ENCODE measurements at places on chromosomes 6 and 20.
A peak's percentile ranks its signal among the peaks of the same experiment; 100 is the strongest.

DNA sequence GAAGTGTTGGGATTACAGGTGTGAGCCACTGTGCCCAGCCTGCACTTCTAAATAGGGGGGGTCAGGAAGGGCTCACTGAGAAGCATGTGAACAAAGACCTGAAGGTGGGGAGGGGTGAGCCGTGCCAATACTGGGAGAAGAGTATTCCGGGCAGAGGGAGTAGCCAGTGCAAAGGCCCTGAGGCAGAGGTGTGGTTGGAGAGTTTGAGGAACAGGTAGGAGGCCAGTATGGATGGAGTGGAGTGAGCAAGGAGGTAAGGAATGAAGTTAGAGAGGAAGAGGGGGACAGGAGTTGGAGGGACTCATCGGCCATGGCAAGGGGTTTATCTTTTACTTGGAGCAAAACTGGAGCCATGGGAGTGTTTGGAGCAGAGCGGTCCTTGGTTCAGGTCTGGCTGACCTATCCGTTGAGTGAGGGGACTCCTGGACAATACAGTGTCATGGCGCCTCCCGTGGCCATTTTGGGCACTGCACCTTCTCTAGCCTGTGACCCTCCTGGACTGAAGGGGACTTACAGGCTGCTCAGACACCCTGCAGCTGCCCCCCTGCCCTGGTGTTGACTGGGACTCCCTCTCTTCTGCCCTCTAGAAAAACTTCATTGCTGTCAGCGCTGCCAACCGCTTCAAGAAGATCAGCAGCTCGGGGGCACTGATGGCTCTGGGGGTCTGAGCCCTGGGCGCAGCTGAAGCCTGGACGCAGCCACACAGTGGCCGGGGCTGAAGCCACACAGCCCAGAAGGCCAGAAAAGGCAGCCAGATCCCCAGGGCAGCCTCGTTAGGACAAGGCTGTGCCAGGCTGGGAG lies 12.1 kb downstream of the FOXS1 start:
- H3K27me3 ChIP-seq, result no peaks in the 10 kb centered on the region
- peak overlapping the region; percentile 9 for H3K27ac ChIP-seq
- no peak for DNase-seq
- H3K36me3 ChIP-seq, result no peaks in the 10 kb centered on the region

DNA sequence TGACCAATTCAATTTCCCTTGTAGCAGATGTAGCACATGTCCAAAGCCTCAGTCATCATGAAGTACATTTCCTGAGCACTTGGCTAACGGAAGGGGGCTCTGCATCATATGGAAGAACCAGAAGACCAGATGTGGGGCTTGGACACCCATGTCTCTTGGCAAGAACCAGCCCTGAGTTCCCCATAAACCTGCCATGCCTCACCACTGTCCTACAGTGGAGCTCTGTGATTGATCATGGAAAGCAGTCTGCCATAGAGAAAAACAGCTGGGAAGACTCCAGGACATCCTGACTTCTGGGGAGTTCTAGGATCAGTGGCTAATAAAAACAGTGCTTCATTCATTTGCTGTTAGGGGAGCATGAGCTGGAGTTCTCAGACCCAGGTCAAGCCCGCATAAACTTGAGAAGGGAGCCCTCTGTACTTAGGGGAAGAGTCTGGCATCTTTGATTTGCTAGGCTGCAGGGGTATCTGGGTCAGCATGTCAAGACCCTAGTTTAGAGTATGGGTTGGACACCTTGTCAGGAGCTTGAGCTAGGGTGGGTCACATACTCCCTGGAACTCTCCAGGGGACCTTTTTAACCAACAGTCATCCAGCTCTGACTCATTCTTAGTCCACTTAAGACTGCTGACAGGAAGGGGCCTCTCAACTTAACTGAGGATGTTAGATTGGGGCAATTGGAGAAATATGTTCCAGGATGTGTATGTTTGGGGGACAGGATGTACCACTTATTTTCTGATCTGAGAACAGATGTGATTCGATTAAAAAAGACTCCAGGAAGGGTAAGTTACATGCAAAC lies 26.3 kb upstream of the TRAM2 start:
- no peaks in the 10 kb centered on the region for H3K27me3 ChIP-seq
- H3K36me3 ChIP-seq, result no peaks in the 10 kb centered on the region
- no peak overlapping the region for H3K4me3 ChIP-seq
- no peaks in the 10 kb centered on the region for H3K4me1 ChIP-seq

DNA sequence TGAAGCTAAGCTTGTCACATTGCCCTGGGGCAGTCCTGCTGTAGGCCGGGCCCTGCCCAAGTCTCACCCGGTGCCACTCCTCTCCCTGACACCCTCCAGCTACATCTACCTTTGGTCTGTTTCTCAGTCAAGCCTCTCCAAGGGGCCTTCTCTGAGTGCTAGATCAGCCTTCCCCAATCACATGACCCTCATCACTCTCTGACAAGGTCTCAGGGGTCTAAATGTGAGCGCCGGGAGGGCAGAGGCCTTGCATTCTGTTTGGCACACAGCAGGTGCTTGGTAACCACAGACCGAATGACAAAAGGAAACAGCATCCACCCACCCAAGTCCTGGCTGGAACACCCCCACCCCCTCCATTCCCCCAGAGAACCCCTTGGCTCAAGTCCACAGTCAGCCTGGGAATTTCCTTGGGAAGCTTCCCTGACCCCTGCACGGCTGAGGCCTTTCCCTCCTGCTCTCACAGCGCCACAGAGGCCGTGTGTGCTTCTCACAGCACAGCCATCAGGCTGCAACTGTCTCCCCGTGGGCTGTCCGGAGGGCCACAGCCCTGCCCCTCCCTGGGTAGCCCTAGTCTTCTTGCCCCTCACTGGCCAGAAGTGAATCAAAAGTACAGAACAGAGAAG lies 32.9 kb downstream of the PKIG start:
- H3K4me3 ChIP-seq, result no peak overlapping the region
- H3K4me1 ChIP-seq, result peaks cover 32% of the 10 kb centered on the region
- peak overlapping the region; percentile 78 for H3K27ac ChIP-seq
- peaks cover 27% of the 10 kb centered on the region for H3K36me3 ChIP-seq
- DNase-seq, result no peak

- H3K36me3 ChIP-seq, result no peaks in the 10 kb centered on the region
- H3K27me3 ChIP-seq, result no peaks in the 10 kb centered on the region
- DNase-seq, result no peak
- H3K27ac ChIP-seq, result no peak overlapping the region
These were observed 486.5 kb downstream of the RFPL4B start for GRCh38 chr6:112833581-112834131.

DNA sequence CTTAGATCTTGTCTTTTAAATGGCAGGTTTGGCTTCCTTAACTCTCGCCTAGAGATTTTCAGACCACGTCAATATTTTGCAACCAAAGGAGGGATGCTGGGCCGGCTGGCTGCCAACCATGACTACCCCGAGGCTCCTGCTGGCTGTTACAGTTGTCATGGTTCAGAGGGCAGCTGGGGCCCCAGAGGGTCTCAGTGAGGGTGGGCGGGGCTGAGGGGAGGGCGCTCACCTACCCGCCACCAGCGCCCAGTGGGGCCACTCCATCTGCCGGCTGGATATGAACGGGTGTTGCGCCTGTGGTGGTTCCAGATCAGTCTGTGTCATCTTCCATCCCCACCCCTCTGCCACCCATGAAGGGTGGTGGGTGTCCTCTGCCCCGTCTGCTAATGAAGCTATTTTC lies 12.3 kb downstream of the GPR31 start:
- no peaks in the 10 kb centered on the region for H3K27me3 ChIP-seq
- H3K4me1 ChIP-seq, result no peaks in the 10 kb centered on the region
- H3K4me3 ChIP-seq, result no peak overlapping the region

GRCh38 chr6:78268591-78269452 lies 598.5 kb upstream of the IRAK1BP1 start:
- DNase-seq, result no peak
- H3K27ac ChIP-seq, result no peak overlapping the region
- H3K4me1 ChIP-seq, result no peaks in the 10 kb centered on the region
- no peaks in the 10 kb centered on the region for H3K27me3 ChIP-seq
- H3K4me3 ChIP-seq, result no peak overlapping the region

DNA sequence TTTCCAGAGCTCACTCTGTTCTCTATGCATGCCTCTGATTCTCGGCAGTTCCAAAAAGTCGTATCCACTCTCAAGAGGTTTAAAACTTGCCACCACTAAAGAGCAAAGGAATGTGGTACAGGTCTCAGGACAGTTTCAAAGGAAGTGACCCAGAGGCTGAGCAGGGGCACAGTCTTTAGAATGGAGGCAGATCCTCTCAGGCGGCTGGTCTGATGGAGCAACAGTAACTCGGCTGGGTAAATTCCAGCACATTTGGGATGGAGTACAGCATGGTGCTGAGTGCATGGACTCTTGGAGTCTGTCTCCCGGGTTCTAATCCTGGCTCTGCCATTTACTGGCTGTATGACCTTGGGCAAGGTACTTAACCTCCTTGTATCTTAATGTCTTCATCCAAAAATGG lies 88.1 kb upstream of the BACH2 start:
- DNase-seq, result no peak
- no peaks in the 10 kb centered on the region for H3K36me3 ChIP-seq
- no peaks in the 10 kb centered on the region for H3K4me1 ChIP-seq
- peak overlapping the region; percentile 71 for H3K27ac ChIP-seq
- H3K4me3 ChIP-seq, result peak overlapping the region; percentile 13

DNA sequence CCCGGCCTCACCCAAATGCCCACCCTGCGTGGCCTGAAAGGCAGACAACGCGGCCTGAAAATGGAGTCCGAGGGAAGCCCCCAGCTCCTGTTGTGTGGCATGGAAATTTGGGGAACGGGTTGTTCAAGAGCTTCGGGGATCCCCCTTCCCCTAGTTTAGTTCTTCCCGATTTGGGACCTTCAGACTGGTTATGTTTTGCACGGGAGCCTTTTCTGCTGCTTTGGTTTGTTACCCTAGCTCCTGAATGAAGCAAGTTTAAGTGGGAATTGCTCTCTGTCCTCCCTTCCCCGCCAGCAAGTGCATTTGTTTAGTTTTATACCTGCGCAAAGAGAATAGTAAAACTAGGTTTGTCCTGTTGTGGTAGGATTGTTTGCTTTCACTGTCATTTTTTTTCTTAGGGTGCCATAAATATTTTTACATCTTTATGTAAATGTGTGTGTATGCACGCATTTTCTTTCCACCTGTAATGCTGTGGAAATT lies 604 bp downstream of the SH3BGRL2 start:
- H3K27ac ChIP-seq, result no peak overlapping the region
- no peaks in the 10 kb centered on the region for H3K36me3 ChIP-seq
- H3K27me3 ChIP-seq, result no peaks in the 10 kb centered on the region
- H3K4me1 ChIP-seq, result peaks cover 10% of the 10 kb centered on the region
- peak overlapping the region; percentile 93 for H3K4me3 ChIP-seq

- H3K36me3 ChIP-seq, result no peaks in the 10 kb centered on the region
- H3K27ac ChIP-seq, result no peak overlapping the region
- no peak for DNase-seq
- no peaks in the 10 kb centered on the region for H3K4me1 ChIP-seq
These were observed 13.3 kb upstream of the GGTLC1 start for GRCh38 chr20:24001712-24002405.

GRCh38 chr6:13593103-13593502 lies 18.7 kb downstream of the SIRT5 start:
- H3K27me3 ChIP-seq, result no peaks in the 10 kb centered on the region
- H3K36me3 ChIP-seq, result peaks cover 39% of the 10 kb centered on the region
- no peak overlapping the region for H3K4me3 ChIP-seq
- no peaks in the 10 kb centered on the region for H3K4me1 ChIP-seq

DNA sequence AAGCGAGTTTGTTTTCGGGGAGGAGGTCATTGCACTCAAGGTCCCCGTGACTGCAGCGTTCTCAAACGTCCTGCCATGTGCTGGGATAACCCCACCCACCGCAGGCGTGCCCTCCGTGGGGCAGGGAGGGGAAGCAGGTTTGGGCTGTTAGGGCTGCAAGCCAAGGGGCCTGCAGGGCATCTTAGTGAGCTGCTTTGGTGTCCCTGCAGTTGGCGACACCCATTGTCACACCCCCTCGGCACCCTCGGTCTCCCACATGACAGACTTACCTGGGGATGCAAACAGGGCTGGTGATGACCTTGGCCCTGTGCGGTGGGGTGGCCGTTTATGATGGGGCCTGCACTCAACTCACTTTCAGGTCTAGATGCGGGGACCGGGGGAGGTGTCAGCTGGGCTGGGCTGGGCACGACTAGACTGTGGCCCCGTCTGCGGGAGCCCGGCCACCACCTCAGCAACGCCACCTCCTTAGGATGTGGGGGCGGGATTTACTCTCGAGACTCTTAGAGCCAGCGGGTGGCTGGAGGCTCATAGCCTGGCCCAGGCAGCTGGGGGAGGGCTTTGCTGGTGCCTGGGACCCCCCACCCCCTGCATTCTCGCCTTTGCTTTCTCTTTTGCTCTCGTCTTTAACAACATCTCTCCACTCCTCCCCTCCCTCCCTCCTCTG lies 6.5 kb upstream of the GATA5 start:
- H3K36me3 ChIP-seq, result no peaks in the 10 kb centered on the region
- peaks cover 8% of the 10 kb centered on the region for H3K27me3 ChIP-seq
- DNase-seq, result no peak

GRCh38 chr20:312067-312466 lies 13.3 kb upstream of the SOX12 start:
- no peak overlapping the region for H3K4me3 ChIP-seq
- H3K4me1 ChIP-seq, result no peaks in the 10 kb centered on the region
- H3K27me3 ChIP-seq, result no peaks in the 10 kb centered on the region
- no peaks in the 10 kb centered on the region for H3K36me3 ChIP-seq

DNA sequence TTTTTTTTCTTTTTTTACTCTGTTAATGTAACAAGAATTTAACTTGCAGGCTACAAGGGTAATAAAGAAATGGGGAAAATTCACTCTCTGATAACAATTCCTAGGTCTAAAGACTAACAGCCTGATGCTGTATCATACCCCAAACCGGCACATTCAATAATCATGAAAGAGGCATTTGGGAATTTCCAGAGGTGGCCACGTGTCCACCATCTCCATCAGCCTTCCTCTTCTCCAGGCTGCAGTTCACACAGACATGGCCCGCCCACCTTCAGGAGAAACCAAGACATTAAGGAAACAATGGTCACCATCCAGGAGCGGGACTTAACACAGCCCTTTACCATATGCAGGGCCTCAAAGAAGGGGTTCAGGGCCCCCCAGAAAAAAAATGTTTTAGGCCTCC lies 44.8 kb downstream of the PDE10A start:
- H3K4me1 ChIP-seq, result no peaks in the 10 kb centered on the region
- no peak overlapping the region for H3K4me3 ChIP-seq
- no peak overlapping the region for H3K27ac ChIP-seq
- H3K36me3 ChIP-seq, result no peaks in the 10 kb centered on the region
- H3K27me3 ChIP-seq, result no peaks in the 10 kb centered on the region

GRCh38 chr6:125046107-125046925 lies 84.1 kb downstream of the RNF217 start:
- H3K36me3 ChIP-seq, result no peaks in the 10 kb centered on the region
- H3K27ac ChIP-seq, result no peak overlapping the region

DNA sequence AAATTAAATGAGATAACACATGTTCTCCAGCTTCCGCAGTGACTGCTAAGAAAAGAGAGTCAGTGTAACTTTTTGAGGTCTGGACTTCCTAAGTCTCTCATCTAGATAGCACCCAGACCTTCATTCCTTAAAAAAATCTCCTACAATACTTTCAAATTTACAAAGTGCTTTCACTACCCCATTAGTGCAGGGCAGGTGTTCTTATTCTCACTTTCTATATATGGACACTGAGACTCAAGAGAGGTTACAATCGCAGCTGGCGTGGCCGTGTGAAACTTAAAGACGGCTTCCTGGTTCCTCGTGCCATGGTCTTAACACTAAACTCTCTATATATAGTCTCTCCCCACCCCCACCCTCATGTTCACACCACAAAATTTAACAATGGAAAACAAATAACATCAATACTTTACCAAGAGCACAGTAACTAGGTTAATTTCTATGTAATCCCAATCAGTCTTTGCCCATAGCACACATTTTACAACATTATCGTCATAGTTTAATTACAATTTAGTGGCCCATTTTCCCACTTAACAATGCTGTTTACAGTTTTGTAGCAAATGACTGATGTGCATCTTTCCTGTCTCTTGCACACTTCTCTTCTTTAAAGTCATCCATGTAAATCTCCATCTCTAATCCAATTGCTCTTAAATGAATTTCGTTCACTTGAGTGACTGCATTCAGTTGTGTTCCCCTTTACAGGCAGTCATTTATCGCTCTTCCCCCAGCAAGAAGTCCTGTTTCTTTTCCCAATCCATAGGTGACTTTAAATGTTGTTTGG lies 78.8 kb upstream of the ARID1B start:
- no peaks in the 10 kb centered on the region for H3K36me3 ChIP-seq
- H3K4me1 ChIP-seq, result no peaks in the 10 kb centered on the region
